Lung (tissue), 17 donors: ENCODE measurements at places on chromosomes 5 and 9. TPM values are rescaled to one million over a fixed set of nuclear protein-coding genes. Genes with fewer than 3 reads are reported as not detected.
A peak's percentile ranks its signal among the peaks of the same experiment; 100 is the strongest.

DNA sequence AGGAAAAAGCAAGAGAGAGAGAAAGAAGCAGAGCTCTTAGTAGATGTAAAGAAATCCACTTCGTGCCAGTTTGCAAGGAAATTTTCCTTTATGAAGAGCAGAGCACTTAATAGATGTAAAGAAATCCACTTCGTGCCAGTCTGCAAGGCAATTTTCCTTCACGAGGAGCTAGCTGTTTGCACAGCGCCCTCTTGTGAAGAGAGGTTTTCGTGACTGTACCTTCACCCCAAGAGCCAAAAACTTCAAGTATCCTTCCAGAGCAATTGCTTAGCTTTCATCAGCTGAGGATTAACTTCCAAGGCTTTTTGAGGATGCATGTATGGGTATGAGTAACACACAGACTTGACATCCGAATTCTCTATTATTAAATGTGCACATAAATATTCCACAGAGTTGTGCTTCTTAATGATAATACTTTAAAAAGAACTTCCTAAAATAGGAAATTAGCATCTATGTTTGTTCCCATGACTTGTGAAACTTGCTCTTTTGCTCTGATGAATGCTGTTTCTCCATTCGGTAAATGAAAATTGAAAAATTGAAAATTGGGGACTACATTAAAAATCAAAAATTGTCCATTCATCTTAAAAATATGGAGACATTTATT lies 525.6 kb downstream of the PDE4D start:
- H3K27ac ChIP-seq = no peak overlapping the region
- no peaks in the 10 kb centered on the region for H3K36me3 ChIP-seq
- peak; percentile 91 for DNase-seq
- no peaks in the 10 kb centered on the region for H3K27me3 ChIP-seq
- H3K4me3 ChIP-seq = no peak overlapping the region
- peaks cover 3% of the 10 kb centered on the region for H3K4me1 ChIP-seq

- H3K4me1 ChIP-seq = peaks cover 6% of the 10 kb centered on the region
- H3K4me3 ChIP-seq = peak overlapping the region; percentile 22
- peak; percentile 85 for DNase-seq
- peaks cover 41% of the 10 kb centered on the region for H3K27me3 ChIP-seq
Measured at GRCh38 chr9:14348373-14349145, 34.6 kb upstream of the NFIB start.

GRCh38 chr9:22574740-22575139 lies 128.1 kb downstream of the DMRTA1 start:
- H3K36me3 ChIP-seq = no peaks in the 10 kb centered on the region
- no peaks in the 10 kb centered on the region for H3K27me3 ChIP-seq
- no peak overlapping the region for H3K27ac ChIP-seq

- no peaks in the 10 kb centered on the region for H3K36me3 ChIP-seq
- H3K4me3 ChIP-seq = no peak overlapping the region
- no peak overlapping the region for H3K27ac ChIP-seq
- no peaks in the 10 kb centered on the region for H3K27me3 ChIP-seq
- DNase-seq = no peak
Measured at GRCh38 chr5:136526791-136527190, 161.4 kb upstream of the TRPC7 start.

- no peaks in the 10 kb centered on the region for H3K4me1 ChIP-seq
- no peaks in the 10 kb centered on the region for H3K36me3 ChIP-seq
- no peak for DNase-seq
- no peak overlapping the region for H3K27ac ChIP-seq
- H3K4me3 ChIP-seq = no peak overlapping the region
- H3K27me3 ChIP-seq = no peaks in the 10 kb centered on the region
Measured at GRCh38 chr5:164319161-164319560, 813.7 kb downstream of the MAT2B start.

Gene SPATA31A3
- not detected for total RNA-seq

Gene DMAC1
- 14.5 TPM for total RNA-seq
